ENCODE measurements at places on chromosomes 2 and 18.

DNA sequence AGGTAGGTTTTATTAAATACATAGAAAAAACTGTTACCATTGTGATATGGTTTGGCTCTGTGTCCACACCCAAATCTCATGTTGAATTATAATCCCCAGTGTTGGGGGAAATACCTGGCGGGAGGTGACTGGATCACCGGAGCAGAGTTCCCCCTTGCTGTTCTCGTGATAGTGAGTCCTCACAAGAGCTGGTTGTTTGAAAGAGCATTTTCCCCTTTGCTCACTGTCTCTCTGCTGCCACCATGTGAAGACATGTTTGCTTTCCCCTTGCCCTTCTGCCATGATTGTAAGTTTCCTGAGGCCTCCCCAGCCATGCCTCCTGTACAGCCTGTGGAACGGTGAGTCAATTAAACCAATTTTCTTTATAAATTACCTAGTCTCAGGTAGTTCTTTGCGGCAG is 352.7 kb upstream of the SLC39A10 start:
- no peak for DNase-seq

DNA sequence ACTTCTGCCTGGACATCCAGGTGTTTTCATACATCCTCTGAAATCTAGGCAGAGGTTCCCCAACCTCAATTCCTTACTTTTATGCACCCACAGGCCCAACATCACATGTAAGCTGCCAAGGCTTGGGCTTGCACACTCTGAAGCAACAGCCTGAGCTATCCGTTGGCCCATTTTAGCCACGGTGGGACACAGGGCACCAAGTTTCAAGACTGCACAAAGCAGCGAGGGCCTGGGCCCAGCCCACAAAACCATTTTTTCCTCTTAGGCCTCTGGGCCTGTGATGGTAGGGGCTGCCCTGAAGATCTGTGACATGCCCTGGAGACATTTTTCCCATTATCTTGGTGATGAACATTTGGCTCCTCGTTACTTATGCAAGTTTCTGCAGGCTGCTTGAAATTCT is 5.9 kb downstream of the C2orf69 start:
- no peak for DNase-seq

- DNase-seq: no peak
Observed at GRCh38 chr2:4445821-4446220, 742.4 kb downstream of the DCDC2C start.

DNA sequence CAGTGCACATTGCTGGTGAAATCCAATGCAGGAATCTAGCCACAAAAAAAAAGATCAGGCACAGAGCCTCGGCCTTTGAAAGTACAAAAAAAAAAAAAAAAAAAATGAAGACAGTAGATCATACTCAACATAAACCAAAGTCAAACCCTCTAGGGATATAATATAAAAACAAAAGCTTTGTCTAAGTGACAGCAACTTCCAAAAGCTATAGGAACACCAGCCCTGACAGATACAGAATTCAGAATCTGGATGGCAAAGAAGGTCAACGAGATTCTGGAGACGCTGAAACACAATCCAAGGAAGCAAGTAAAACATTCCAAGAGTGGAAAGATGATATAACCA is 54.0 kb upstream of the SCN1A start:
- no peak for DNase-seq

DNA sequence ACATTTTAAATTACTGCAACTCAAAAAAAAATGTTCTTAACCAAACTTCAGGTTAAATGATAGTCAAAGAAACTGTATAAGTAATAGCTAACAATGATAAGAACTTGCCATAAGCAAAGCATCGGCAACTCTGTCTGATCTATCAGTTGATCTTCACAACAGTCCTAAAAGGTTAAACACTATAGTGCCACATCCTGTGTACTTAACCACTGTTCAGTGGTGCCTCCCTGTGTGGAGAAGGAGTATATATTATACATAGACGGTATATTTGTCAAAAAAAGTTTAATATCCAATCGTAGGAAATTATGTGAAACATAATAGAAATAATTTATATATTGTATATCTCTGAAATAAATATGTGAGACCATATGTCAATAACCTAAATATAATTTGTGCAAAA is 13.0 kb downstream of the DTNA start:
- DNase-seq: no peak

DNA sequence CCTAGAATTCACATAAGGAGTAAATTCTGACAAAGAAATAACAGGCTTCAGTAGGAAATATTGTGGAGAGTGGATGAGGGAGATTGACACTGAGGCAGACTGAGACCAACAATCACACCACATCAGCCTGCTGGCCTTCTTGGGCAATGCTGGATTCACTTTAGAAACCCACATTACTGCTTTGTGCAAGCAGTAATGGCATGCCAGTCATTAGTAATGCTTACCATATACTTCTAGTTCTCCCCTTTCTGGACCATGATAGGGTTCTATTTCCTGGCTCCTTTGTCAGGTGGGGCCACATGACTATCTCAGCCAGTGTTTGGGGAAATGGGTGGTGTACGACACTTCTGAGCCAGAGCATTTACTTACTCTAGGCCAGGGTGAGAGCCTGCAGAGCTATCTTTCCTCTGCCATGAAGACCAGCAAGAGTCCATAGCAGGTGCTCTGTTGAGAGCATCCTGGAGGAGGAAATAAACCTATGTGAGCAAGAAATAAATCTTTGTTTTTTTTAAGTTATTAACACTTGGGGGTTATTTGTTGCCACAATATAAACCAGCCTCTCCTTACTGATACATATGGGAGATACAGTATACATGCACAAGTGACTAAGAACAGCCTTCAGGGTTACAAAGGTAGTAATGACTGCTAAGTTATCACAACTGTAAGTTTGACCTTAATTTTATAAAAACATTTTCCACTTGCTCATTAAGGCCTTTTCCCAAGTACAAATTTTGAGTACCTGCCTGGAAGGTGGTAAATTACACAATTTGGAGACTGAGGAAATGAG is 89.3 kb upstream of the TANK start:
- no peak for DNase-seq

GRCh38 chr18:41719808-41720207 is 235.2 kb upstream of the PIK3C3 start:
- no peak for DNase-seq

- no peak for DNase-seq
Observed at GRCh38 chr18:44453505-44453904, 227.2 kb upstream of the SETBP1 start.

DNA sequence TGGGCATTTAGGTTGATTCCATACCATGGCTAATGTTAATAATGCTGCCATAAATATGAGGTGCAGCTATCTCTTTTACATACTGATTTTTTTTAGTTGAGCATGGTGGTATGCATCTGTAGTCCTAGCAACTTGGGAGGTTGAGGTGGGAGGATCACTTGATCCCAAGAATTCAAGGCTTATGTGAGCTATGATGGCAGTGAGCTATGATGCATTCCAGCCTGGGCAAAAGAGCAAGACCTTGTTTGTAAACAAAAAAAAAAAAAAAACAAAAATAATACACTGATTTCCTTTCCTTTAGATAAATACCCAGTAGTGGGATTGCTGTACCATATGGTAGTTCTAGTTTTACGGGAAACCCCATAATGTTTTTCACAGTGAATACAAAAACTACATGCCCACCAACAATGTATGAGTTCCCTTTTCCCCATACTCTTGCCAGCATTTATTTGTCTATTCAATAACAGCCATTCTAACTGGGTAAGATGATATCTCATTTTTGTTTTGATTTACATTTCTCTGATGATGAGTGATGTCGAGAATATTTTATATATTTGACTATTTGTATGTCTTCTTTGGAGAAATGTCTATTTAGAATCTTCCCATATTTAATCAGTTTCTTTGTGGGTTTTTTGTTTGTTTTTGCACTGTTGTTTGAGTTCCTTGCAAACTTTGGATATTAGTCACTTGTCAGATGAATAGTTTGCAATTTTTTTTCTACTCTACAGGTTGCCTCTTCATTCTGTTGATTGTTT is 281.0 kb upstream of the KYNU start:
- DNase-seq: no peak

GRCh38 chr2:54164106-54164505 is 48.7 kb downstream of the ACYP2 start:
- no peak for DNase-seq

DNA sequence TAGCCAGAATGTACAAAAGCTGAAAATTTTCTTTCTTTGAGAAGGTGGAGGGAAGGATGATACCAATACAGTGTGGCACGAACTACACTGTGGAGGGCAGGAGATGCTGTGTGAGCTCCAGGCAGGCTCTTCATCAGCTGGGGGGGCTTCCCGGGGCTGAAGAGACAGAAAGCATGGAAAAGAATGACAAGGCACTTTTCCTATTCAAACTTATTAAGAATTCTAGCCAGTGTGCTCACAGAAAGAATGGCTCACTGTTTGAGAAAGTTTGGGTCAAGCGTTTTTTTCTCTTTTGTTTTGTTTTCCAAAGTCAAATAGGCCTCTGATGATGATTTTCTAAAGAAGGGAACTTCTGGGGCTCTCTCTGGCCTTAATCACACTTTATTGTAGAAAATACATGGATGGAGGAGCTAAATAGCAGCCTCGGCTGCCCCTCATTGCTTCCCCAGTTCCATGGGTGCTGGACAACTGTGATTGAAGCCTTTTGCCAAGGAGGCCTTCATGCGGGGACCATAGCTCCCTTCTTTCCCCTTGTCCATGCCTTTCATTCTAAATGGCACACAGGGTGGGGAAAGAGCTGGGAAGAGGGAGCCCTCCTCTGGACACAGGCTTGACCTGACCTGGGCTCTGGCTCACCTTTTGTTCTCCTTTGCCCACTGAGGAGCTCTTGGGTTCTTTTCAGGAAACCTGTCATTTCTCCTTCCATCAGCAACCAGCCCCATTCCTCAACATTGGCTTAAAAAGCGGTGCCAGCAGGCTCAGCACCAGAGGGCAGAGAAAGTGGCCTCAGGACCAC is 130.6 kb downstream of the TDRD15 start:
- no peak for DNase-seq
